Transverse colon (tissue), 4 donors: ENCODE measurements at places on chromosomes 16 and 17. TPM values are rescaled to one million over a fixed set of nuclear protein-coding genes. Genes with fewer than 3 reads are reported as not detected.

The CRISPLD2 gene
- total RNA-seq = 326 TPM

DNA sequence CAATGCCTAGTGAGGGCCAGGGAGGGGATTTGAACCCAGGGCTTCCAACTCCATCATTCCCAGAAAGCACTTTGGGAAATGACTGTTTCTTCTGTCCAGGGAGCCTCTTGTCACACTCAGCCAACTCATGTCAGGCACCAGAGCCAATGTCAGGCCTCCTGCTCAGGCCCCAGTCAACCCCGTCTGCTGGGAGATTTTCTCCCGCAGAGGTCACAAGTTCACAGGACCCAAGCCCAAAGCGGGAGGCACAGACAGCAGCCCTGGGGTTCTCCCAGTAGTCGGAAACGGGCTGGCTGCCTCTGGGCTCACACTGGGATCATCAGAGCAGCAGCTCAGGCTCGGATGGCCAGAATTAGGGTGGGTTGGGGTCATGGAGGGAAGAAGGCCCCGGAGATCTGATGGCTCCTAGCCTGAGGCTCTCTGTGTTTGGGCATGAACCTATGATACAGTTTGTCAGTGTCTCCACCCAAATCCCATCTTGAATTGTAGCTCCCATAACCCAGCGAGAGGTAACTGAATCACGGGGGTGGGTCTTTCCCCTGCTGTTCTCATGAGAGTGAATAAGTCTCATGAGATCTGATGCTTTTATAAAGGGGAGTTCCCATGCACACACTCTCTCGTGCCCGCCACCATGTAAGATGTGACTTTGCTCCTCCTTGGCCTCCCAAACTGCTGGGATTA lies 255.5 kb downstream of the PARN start:
- no peak for DNase-seq

- DNase-seq = no peak
Measured at GRCh38 chr17:31510308-31511194, 119.1 kb downstream of the RAB11FIP4 start.

- no peak for DNase-seq
Measured at GRCh38 chr17:72004611-72005331, 116.0 kb upstream of the SOX9 start.

DNA sequence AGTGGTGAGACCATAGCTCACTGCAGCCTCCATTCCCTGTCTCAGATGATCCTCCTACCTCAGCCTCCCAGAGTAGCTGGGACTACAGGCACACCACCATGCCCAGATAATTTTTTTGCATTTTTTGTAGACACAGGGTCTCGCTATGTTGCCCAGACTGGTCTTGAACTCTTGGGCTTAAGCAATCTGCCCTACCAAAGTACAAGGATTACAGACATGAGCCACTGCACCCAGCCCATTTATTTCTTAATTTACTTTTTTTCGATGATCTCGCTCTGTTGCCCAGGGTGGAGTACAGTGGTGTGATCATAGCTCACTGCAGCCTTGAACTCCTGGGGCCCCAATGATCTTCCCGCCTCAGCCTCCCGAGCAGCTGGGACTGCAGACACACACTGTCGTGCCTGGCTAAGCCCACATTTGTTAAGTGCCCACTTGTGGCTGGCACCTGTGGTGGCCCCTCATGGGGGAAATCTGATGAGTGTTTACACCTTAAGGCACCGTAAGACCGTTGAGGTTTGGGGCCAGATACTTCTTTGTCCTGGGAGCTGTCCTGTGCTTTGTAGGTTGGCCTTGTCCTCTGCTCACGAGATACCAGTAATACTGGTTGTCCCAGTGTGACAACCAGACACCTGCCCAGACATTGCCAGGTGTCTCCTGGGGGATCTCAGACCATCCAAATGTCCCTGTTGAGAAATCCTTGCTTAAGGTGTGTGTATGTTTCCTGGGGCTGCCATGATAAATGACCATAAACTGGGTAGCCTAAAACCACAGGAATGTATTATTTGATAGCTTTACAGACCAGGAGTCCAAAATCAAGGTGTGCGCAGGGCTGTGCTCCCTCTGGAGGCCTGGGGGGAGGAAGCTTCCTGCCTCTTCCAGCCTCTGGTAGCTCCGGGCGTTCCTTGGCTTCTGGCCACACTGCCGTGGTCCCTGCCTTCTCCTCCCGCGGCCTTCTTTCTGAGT lies 141.4 kb upstream of the GSE1 start:
- peak; percentile 67 for DNase-seq

The SSTR5 gene
- total RNA-seq = not detected

- no peak for DNase-seq
Measured at GRCh38 chr17:81037026-81037797, 2.3 kb downstream of the BAIAP2 start.

- no peak for DNase-seq
Measured at GRCh38 chr16:11234884-11235702, 20.9 kb downstream of the SOCS1 start.

DNA sequence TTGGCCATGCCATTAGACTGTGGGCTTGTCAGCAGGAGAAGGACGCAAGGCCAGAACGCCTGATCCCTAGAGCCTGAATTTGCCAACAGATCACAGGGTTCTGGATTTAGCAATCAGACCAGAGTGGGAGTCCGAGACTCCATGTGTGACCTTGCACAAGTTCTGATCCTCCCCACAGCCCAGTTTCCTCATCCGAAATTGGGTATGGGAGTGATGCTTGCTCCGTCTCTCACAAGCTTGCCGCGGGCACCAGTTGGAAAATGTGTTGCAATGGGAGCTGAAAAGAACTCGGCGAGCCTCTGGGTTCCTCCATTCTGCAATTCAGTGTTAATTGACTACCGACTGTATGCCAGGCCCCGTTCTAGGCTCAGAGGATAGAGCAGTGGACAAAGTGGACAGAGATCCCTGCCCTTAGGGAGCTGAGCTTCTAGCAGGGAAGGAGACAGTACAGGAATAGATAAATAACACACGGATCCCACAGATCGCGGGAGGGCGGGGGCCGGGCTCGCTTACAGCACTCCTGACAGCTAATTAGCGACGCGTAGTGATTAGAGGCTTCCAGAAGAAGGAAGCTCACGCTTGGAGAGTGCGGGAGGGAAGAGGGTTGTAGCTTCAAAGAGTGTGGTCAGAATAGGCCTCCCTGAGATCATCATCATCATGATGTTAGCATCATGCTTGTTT lies 150.4 kb upstream of the CIBAR2 start:
- DNase-seq = no peak

DNA sequence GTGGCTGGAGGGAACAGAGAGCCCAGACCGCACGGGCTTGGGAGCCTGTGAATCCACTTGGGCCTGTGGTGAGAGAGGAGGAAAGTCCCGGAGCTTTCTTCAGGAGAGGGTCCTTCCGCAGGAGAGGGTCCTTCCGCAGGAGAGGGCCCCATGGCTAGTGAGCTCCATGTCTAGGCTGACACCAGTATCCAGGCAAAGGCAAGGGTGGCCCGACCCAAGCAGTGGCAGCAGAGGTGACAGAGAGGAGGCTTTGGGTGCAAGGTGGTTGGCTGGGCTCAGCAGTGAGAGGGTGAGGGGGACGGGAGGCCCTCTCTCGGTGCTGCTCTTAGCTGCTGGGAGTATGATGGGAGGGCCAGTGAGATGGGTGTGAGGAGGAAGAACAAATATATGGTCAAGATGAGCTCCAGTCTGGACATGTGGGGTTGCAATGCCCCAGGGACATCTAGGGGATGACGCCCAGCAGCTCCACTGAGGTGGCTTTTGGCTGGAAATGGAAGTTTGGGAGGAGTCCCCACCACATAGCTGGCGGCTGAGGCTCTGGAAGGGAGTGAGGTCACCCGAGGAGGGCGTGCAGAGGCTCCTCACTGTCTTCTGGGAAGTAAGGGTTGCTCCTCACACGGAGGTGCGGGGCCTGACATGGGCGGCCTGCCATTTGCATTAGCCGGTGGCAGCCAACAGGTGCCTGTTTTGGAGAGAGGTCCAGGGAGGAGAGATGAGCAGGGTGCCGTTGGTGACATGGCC lies 2.3 kb upstream of the HSD3B7 start:
- DNase-seq = no peak

The JUP gene
- 396 TPM for total RNA-seq

The TSPOAP1 gene
- total RNA-seq = 4.4 TPM

DNA sequence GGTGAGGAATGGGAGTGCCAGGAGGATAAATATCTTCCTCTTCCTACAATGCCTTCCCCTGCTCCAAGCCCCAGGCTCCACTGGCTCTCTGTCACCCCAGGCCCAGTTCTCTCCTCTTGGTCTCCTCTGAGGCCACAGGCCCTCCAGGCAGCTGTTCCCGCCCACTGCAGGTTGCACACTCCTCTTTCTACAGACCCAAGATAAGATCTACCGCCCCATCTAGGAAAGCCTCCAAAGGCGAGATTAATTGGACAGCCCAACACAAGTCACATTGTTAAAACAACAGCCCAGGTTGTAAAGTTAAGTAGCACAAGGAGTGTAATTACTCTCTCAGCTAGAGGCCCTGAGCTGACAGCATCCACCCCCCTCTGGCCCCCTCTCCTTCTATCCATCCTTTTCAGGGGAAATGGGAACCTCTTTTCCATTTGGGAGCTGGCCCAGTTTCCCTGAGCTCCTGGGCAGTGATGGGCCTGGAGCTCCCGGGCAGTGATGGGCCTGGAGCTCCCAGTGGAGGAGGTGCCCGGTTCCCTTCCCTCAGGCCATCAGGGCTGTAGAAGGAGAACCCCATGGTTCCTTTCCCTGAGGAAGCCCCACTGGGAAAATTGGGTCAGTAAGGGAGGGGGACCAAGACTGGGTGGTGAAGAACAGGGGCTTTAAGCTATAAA lies 7.3 kb downstream of the DLX4 start:
- DNase-seq = no peak

DNA sequence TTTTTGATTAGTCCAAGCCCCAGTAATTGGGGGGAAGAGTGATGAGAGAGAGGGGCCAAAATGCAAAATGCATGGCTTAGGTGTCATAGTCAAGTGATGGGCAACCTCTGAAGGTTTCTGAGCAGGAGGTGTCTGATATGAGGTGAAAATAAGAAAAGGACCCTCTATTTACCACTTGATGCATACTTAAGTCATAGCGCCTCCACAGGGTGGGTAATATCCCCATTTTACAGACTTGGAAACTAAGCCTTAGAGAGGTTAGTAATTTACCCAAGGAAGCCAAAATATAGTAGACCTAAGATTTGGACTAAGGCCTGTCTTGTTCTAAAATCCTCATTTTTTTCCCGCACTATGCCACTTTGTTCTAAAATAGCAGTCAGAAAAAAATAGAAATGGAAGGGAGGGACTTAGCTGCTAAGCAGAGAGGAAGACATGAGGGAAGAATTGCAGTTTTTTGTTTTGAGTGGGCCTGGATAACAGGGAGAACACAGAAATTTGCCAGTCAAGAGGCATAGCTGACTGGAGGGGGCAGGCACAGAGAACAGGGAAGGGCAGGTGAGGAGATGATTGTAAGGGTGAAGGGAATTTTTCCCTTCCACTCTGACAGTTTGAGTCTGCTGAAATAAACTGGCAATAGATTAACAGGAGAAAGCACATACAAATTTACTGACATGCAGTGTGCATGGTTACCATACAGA lies 2.3 kb upstream of the GRB2 start:
- no peak for DNase-seq

- DNase-seq = no peak
Measured at GRCh38 chr16:82943371-82943770, 316.6 kb downstream of the CDH13 start.

GRCh38 chr16:85245307-85246172 lies 133.3 kb upstream of the CIBAR2 start:
- DNase-seq = peak; percentile 53

The ERN1 gene
- 11.6 TPM for total RNA-seq

The SLC12A3 gene
- total RNA-seq = not detected

DNA sequence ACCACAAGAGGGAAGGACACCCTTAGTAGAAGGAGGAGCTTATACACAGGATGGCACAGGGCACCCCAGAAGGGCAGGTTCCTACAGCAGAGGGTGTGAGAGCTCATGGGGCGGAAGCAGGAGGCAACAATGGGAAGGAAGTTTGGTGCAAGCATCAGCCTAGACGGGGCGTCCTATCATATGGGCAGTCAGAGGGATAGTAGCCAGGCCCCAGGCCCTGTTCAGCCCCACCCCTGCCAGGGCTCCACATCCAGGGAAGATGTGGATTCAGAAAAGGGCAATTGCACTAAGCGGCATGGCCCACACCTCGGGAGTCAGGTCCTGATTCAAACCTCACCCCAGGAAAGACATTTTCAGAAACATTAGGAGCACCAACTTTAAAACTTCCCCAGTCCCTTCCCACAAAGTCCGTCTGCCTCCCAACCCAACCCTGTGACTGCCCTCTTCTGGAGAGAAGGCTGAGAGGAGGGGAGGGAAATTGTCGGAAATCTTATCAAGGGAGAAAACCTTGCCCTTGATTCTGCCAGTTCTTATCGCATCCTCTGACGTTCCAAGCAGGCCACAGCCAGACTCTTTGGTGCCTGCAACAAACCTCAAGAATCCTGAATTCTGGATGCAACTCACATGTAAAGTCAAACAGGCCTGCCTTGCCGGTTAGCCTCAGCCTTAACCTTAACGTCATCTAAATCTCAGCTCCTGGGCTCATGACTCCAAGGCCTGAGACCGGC lies 198.8 kb upstream of the CDH5 start:
- no peak for DNase-seq

- DNase-seq = no peak
Measured at GRCh38 chr16:3401719-3402397, 843 bp downstream of the ZNF174 start.

The SCRN2 gene
- 47.6 TPM for total RNA-seq

DNA sequence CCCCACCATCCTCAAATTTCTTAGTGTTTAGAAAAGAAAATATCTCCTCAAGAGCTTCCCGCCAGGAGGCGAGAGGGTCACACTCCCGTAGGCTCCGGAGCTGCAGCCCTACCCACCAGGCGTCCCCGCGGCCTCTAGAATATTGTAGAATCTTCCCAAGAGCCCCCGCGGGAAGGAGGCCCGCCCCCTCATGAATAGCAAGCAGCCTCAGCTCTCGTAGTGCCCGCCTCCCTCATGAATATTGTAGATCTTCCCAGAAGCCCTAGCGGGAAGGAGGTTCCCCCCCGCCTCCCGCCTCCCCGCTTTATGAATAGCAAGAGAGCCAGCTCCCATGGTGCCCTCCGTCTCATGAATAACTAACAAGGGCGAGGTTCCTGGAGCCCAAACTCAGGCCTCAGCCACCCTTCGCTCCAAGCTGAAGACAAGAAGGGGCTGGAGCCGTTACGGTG lies at the start of gene FBXO47:
Gene FBXO47, minus strand, starts transcription at position 114 of the 449 bp plus-strand sequence. CDS start 4,378 bp downstream, outside the sequence.
- DNase-seq = peak; percentile 86

GRCh38 chr16:3065069-3065741 lies at the start of gene IL32:
IL32 (plus strand) TSS chr16:3065640; CDS start chr16:3065812, 172 bp downstream.
- DNase-seq = peak; percentile 89
